NCI-H1105 (cell line): ENCODE measurements at places on chromosomes 1 and 21.

- no peak for DNase-seq
Observed at GRCh38 chr1:58033311-58033710, 513.2 kb downstream of the OMA1 start.

DNA sequence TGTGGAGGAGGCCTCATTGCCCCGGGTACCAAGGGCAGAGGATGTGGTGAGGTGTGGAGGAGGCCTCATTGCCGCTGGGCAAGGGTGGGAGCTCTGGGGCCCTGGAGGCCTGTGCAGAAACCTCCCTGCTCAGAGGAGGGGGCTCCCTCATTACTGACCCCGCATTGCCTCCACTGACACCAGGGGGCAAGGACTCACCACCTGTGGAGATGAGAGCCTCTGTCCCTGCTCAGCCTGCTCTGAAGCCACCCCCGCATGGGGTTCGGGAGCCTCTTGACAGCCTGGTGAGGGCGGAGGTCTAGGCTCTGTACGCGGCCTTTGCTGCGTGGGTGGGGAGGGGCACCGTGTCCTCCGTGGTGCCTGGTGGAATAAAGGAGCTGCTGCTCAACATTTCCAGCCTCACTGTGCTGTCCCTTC is 95.0 kb upstream of the COL6A1 start:
- no peak for DNase-seq

- no peak for DNase-seq
Observed at GRCh38 chr1:18241891-18242290, 134.3 kb downstream of the IGSF21 start.

GRCh38 chr1:194723067-194723466 is 1536.7 kb upstream of the B3GALT2 start:
- no peak for DNase-seq

- DNase-seq, result no peak
Observed at GRCh38 chr21:20943561-20943997, 54.6 kb upstream of the NCAM2 start.

DNA sequence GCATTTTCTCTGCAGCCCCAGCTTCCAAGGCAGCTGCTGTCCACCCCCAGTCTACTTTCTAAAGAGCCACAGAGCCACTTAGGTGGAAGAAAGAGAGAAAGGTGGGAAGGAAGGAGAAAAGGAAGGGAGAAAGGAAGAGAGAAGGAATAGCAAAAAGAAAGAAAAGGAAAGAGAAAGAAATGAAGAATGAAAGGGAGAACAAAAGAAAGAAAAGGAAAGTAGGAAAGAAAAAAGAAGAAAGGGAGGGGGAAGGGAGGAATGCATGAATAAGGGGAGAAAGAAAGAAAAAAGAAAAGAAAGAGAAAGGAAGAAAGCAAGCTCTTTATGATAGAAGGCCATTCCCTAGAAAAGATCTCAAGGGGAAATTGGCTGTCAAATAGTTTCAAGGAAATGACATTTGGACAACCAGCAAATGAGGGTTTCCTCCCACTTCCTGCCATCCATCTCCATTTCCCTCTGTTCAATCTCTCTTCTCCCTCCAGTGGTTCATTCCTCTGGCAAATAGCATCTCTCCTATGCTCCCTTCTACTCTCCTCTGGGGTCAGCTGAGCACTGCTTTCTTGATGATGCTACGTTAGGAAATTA is 3.4 kb upstream of the CSF1 start:
- no peak for DNase-seq

GRCh38 chr1:171931752-171932151 is 90.5 kb downstream of the DNM3 start:
- no peak for DNase-seq

- no peak for DNase-seq
Observed at GRCh38 chr1:57461405-57461804, 37.5 kb upstream of the DAB1 start.

- no peak for DNase-seq
Observed at GRCh38 chr1:151801846-151802245, 3.4 kb downstream of the LINGO4 start.

DNA sequence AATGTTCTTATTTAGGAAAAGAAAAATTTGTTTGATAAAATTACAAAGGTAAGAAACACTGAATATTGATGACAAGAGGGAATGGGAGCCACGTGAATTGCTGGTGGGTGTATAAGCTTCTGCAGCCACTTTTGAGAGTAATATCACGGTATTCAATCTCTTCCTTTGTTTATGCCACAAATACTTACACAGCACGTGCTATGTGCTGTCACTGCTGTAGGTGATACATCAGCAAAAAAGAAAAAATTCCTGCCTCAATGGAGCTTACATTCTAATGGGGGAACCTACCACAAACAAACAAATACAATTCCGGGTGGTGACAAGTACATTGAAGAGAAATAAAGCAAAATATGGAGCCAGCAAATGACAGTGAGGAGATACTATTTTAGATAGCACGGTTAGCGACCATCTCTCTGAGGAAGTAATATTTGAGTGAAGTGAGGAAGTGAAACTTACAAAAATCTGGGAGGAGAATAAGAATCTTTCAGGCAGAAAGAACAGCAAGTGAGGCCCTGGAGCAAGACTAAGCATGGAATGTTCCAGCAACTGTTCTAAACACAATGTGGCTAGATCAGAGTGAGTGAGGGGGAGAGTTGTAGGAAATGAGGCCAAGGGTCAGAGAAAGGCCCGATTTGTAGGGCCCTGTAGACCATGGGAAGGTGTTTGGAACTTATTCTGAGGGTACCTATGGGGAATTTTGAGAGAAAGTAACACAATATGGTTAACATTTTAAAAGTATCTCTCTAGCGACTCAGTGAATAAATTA is 2.6 kb upstream of the FCRLB start:
- no peak for DNase-seq

DNA sequence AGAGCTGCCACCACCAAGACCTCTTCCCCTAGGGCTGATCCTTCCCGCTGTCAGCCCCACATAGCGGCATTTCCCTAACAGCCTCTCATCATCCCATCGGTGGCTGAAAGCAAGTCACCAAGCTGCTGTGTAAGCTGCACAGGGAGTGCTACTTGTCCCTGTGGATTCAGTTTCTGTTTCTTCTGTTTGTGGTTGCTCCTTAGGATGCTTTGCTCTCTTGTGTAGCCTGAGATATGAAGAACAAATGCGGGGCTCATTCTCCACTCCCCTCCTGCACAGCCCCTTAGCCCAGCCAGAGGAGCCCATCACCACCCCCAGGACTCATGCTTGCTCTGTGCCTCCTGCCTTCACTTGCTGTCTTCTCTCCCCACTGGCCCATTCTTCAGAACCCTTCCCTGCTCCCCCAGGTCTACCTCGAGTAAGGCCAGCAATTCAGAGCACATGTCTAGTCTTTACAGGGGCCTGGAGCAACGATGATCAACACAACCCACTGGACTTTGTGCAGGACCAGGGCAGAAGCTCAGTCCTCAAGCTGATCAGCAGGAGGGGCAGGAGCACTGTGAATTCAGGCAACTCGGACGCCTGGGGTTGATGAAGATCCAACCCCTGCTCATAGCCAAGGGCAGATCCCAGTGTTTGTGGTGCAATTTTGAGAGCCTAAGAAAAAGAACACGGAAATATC is 82.6 kb upstream of the GALNT2 start:
- no peak for DNase-seq

DNA sequence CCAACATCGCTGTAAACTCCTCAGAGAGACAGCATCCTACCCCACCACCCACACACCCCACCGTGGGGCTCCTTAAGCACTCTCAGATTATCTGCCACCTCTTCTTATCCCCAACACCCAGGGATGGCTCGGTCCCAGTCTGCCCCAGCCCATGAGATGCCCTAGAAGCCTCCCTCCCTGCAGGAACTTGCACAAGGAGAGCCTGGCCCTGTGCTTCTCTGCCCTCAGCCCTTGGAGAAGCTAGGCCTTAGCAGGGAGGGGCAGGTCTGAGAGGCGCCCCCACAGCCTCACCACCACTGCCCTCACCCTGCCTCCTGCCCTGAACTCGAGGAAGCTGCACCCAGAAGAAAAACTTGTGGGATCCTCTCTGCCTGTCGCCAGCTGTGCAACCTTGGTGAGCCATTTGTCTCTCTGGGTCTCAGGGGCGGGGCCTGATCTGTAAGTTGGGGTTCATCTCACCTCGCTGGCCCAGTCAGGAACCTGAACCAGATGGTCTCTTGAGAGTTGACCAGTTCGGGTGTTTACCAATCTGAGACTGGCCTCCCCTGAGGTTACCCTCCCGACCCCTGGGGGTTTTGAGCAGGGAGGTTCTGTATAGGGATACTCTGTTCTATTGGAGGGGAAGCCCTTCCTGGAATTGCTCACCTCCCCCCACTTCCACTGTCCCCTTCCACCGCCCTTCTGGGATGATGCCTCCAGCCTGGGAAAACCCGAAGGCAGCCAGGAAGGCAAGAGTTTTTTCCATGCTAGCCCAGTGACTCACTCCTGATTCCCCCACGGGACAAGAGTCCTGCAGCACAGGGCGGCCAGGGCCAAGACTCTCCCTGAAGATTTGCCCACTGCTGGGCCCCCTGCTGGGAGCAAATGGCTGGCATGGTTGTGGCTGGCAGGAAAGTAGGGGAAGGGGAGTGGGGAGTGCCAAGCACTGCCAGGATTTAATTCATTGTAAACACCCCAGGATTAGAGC is at the start of gene S100A3:
S100A3 (minus strand) TSS at position 537 of the 967 bp plus-strand sequence. CDS start 773 bp downstream, outside the sequence.
- DNase-seq, result no peak

DNA sequence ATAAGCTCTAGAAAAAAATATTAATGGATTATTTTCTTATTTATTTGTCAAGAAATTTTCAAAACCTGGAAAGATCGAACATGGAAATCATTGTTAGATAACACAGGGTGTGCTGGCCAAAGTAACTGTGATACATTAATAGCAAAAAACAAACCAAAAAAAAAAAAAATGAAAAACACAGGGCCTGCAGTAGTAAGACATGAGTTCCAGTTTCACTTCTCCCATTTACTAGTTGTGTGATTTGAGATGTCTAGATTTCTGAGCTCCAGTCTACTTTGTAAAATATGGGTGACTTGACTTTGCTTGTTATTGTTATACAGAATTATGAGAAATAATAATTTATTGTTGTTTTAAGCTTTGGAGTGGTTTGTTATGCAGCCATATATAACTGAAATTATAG is 13.6 kb downstream of the FAM177B start:
- DNase-seq, result no peak

GRCh38 chr1:224879162-224879803 is 50.2 kb upstream of the DNAH14 start:
- DNase-seq, result no peak

GRCh38 chr1:100152271-100152670 is 19.3 kb downstream of the TRMT13 start:
- DNase-seq, result no peak

- DNase-seq, result no peak
Observed at GRCh38 chr1:175823406-175823805, 80.0 kb upstream of the TNR start.

GRCh38 chr1:101798417-101798816 is 198.3 kb downstream of the OLFM3 start:
- no peak for DNase-seq
